ENCODE measurements at places on chromosomes 6 and 20.

DNA sequence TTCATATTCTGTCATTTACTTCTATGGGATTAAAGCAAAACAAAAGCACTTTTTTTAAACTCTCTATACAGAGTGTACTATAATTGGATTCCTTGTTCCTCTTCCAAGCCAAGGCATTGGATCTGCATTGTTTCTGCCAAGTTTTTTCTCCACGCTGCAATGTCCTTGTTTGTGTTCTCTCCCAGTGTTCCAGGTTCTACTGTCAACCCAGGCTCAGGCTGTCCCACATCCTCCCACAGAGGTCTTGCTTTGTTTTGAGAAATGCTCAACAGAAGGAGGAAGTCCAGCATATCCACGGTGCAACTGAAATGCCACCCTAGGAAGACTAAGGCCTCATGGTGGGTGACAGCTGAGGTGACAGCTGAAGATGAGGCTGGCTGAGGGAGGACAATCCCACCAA is 287.1 kb upstream of the PRDM1 start:
- no peak for DNase-seq

DNA sequence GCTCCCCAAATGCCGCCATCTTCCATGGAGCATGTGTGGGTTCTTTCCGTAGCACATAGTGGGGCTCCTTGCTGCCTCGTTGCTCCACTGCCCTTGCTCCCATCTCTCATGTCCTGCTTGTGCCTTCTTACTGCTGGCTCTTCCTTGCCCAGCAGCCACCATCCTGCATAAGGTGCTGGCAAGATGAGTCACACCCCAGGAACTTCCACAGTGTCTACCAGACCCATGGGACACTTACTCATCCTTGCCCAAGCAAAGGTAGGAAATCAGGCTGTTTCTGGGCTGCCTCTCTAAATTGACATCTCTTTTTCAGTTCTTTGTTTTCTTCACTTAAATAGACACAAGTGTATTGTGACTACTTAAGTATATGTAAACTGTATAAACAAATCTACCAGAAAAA is 39.4 kb upstream of the RGS17 start:
- DNase-seq, result no peak

DNA sequence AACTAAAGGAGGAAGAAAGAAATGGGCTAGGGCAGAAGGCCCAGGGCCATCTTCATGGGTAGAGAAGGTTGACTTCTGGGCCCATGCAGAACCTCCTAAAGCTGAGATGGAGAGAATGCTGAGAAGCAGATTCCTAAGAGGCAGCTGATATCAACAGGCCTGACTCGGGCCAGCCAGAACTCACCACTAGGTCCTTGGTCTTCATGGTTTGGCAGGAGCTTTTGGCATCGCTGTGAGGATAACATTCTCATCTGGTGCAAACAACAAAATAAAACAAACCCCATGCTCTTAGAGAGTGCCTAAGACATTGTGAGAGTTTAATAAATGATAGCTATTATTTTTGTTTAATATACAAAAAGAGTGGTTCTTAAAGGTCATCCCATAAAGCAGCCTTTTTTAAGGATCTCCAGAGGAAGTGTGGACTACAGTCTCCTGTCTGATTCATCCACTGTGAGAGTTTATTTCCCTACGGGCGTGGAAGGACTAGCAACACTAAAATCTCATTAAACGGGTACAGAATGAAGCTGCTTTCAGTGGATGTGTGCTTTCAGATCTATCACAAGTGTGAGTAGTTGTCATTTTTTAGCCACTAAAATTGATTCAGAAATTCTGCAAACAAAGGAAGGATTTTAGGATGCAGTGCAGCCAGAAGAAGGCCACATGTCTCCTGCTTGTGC is 160.0 kb downstream of the PLCB4 start:
- no peak for DNase-seq

- no peak for DNase-seq
These were observed 133.6 kb downstream of the TFAP2B start for GRCh38 chr6:50952092-50952907.

DNA sequence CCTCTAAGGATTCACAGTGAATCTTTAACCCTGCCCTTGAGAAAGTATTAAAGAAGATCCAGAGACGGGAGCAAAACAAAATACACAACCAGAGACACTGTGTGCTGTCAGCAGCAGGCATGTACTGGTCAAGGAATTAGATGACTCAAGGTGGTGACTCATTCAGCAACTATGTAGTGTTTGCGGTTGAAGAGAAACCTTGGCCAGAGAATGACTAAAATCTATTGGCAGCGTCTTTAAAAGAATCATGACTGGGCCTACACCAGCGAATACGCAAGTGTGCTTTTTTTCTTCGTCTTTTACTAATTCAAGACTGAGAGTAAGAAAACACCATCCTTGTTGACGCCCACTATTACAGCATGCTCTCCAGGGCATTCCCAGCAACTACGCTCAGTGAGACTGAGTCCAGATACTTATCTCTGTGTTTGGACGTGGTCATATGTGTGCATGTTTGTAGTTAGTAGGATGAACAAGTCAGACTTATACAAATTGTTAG is 72.4 kb upstream of the BACH2 start:
- DNase-seq, result no peak

- no peak for DNase-seq
These were observed 188.1 kb downstream of the UST start for GRCh38 chr6:148934961-148935360.

DNA sequence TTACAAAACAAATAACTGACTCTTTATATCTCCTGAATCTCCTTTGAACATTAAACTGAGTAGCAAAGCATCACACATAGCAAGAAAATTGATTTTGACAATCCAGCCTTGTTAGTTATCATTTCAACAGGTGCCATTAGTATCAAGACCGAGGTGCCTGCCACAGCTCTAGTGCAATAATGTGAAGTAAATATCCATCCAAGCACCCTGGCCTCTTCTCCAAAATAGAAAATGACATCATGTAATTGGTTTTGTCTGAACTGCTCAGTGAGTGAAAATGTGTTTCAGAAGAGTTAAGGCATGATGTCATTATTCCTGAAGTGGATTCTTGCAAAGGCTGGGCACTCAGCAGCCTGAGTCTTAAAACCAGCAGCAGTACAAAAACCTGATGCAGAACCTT is 341.4 kb downstream of the PLCB1 start:
- DNase-seq, result no peak

DNA sequence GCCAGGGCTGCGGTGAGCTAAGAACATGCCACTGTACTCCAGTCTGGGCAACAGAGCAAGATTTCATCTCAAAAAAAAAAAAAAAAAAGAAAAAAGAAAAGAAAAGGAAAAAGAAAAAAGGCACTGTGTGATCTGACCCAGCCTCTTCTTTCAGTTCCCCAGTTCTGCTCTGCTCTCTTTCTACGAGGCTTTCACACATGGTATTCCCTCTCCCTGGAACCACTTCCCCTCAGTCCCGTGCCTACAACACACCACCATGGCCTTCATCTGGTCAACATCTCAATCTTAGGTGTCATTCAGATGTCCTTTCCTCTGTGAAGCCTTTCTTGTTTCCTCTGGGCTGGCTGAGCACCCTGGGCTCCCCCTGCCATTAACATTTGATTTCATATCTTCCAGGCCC is 2.3 kb upstream of the DSN1 start:
- DNase-seq, result no peak

GRCh38 chr20:7601431-7601830 is 338.8 kb downstream of the HAO1 start:
- DNase-seq, result no peak

DNA sequence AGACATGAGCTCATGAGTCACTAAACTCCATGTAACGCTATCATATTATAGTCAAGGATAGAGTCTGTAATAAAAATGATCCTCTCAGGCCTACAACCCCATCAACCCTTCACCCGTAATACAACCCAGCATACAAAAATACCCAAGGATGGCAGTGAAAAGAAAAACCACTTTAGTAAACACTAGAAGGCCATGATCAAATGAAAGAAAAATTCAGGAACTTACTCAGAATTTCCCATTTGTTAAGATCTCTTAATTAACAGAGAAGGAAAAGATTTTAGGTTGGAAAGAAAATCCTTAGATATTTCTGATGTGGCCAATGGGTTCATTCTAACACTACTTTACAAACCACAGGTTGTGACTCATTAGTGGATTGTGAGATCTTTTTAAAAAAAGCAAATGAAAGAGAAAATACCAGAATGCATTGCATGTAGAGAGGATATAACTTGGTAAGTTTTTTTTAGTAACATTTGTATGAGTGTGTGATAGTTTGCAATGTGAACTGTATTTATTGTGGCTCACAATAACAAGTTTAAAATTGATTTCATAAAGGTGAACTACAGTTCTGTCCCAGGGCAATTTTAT is 8.0 kb upstream of the UBE2J1 start:
- DNase-seq, result no peak

- DNase-seq, result no peak
These were observed 41.0 kb upstream of the RPS6KA2 start for GRCh38 chr6:166667796-166668610.

GRCh38 chr6:156953479-156954146 is 176.4 kb downstream of the ARID1B start:
- no peak for DNase-seq

DNA sequence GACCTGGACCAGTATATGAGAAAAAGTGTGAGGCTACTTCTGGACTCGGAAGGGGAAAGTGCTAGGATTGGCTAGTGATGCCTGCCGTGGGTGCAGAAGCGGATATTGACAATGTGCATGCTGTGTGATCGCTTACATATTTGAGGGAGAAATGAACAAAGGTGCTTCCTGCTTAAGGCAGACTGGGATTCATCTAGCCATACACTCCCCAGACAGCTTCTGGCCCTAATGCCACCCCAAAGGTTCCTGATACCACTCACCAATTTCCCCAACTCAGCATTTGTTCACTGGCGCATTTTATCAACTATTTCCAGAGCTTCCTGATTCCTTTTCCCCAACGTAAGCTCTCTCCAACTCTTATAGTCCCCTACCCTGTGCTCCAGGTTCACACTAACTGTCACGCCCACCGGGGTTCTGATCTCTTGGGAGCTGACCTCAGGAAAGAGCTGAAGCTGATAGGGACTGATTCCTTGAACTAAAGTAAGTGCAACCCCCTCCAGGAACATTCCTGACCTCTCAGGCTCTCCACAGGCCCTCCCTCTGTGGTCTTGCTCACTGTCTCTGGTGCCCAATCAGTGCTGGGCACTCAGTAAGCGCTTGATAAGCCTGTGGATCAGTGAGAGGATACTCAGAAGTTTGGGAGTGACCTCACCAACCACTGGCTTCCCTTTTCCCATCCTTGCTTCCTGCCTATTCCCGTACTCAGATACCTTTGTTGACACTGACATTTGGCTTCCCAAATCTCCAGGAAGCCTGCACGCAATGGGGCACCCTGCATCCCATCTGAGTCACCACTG is 73.3 kb downstream of the MRPL14 start:
- no peak for DNase-seq

- no peak for DNase-seq
These were observed 38.2 kb upstream of the SLCO4A1 start for GRCh38 chr20:62603907-62604785.

DNA sequence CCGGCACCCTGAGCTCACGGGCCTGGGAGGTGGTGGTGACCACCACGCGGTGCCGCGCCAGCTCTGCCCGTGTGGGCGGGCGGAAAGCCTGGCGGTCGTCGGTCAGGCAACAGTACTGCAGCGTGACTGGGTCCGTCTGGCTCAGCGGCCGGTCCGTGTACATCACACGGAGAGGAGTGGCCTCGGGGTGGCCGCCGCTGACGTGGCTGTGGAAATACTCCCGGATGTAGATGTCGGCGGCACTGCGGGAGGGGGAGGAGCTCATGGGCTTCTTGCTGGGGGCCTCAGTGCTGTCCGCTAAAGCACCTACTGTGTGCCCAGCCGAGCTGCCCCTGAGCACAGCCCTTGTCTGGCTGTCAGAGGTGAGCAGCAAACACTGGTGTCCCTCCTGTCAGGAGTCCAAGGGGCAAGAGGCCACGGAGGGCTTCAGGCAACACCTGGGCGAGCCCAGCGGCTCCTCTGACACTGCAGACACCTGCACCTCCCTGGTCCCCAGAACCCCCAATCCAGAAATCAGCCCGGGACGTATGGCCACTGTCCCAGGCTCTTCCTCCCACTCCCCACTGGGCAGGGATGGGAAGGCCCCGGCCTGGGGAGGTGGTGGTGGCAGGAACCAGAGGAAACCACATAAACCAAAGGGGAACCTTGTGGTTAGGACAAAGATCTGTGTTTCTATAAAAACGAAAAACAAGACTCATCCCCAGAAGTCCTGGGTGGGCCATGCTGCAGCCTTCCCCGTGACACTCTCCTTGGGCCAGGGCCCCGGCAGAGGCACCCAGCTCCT is 6.5 kb downstream of the HELZ2 start:
- no peak for DNase-seq

Measured in stimulated activated CD4-positive, alpha-beta T cell treated with anti-CD3 and anti-CD28 coated beads, TNF-alpha, amount 100 ng/mL, for 1 hour (primary cell).